Stimulated activated CD8-positive, alpha-beta memory T cell treated with anti-CD3 and anti-CD28 coated beads, Interleukin-2, amount 100 ng/mL, for 1 hour (primary cell): ENCODE measurements at places on chromosomes 1 and 21.

GRCh38 chr1:98732985-98733781, 71.7 kb downstream of the SNX7 start:
- DNase-seq, result no peak

- DNase-seq, result no peak
Observed at GRCh38 chr1:217343907-217344306, 287.0 kb downstream of the GPATCH2 start.

DNA sequence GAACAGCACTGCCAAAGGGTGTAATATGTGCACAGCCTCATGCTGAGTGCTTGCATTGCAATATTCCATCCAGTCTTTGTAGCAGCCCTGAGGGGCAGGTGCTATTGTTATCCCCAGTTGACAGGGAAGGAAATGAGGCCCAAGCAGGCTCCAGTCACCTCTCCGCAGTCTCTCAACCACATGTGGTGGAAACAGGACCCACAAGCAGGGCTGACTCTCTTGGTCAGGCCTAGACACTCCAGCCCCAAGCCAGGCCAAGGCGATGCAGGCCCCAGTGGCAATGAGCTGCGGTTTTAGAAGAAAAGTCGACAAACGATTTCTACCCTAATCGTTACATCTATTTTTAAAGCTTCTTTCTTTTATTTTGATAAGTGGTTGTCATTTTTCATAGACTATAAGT, 52.6 kb upstream of the GADD45A start:
- DNase-seq, result no peak

DNA sequence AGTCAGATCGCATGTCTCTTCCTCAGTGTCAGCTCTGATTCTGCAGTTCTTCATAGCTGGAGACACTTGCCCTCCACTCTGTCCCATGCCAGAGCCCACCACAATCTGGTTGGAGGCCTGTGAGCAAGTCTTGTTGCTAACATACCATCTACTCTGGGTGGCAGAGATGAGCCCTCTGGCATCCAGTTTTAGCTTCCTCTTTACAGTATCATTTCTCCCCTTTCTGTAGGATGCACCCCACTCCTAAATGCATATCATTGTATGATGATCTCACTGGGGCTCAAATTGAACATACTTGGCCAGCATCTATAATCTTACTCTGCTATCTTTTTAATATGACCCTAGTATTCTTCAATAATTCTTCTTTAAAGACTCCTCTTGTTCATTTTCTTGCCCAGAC, 16.9 kb downstream of the PCNX2 start:
- no peak for DNase-seq

DNA sequence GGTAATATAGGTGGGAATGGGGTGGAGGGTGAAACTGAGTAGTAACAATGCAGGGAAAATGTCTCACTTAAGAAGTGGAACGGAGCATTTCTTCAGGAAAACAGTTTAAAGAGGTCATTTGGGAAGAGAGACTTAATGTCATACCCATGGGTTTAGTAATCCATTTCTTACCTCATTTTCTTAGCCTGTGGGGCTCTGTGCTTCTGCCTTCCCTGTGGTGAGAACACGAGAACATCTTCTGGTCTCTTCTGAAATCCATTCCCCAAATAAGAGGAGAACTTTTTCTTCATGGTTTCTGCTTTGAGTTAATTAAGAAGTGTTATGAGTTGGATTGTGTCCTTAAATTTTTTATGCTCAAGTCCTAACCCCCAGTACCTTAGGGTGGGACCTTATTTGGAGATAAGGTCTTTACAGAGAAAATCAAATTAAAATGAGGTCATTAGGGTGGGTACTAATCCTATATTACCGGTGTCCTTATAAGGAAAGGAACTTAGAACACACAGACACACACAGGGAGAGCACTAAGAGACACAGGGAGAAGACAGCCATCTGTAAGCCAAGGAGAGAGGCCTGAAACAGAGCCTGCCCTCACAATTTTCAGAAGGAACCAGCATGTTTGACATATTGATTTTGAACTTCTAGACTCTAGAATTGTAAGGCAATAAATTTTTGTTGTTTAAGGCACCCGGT, 5.4 kb downstream of the CCDC190 start:
- DNase-seq, result no peak

- peak; percentile 46 for DNase-seq
Observed at GRCh38 chr1:151839457-151840403, at the start of gene C2CD4D. TSS of gene C2CD4D (minus strand) at chr1:151839820. CDS start at chr1:151838989, 831 bp downstream.

GRCh38 chr21:32007456-32007855, 134.6 kb downstream of the HUNK start:
- no peak for DNase-seq

DNA sequence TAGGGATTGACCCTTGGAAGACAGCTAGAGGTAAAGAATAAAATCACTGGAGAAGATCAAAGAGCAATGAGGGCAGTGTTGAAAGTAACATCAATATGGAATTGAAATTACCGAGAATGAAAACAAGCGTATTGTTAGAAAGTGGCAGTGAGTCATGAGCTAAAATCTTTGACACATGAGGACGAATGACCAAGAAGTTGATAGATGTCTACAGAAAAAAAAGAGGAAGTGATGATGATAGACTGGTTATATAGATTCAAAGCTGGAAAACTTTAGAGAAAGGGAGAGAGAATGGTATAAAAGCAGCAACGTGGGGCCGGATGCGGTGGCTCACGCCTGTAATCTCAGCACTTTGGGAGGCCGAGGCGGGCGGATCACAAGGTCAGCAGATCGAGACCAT, 12.5 kb upstream of the DNM3 start:
- DNase-seq, result no peak

GRCh38 chr1:172952516-172952915, 98.2 kb downstream of the TNFSF18 start:
- DNase-seq, result no peak

- DNase-seq, result no peak
Observed at GRCh38 chr1:13492711-13493110, 21.1 kb downstream of the LRRC38 start.

DNA sequence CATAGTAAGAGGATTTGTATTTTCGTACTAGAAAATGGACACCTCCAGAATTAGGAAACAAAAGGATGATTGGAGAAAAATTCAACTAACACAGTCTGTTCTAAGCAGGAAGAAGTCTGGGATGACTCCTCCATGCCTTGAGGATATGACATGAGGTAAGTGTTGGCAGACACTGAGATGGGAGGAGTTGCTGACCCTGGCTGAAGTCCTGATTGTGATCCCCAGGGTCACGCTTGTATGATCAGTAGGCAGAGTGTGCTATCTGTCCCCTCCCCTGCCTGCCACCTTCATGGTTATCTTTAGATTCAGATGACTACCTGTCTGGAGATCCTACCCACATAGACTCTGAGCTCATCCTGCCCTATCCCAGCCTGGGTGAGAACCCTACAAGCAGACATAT, 249.1 kb downstream of the C1orf94 start:
- no peak for DNase-seq

DNA sequence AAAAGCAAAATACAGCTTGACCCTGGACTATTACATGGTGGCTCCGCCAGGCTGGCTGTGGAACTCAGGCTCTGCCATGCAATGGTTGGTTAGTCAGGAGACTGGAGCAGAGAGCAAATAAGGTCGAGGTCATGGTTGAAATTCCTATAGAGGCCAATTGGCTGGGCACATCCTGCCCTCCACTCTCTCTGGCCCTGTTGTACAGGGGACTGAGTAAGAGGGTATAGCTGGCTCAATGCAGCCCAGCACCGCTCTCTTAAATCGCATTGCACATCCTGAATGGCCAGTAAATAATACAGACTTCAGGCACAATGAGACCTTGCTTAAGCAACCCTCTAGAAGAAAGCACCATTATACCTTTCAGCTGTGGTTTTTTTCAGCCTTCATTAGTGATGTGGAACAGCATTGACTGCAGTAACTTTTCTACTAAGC, 59.3 kb upstream of the PPP2R5A start:
- no peak for DNase-seq

- DNase-seq, result no peak
Observed at GRCh38 chr1:25442178-25442577, 11.5 kb downstream of the MACO1 start.
